Endothelial cell of umbilical vein (primary cell): ENCODE measurements at places on chromosomes 4 and X. TPM values are rescaled to one million over a fixed set of nuclear protein-coding genes. Genes with fewer than 3 reads are reported as not detected.

The UGT2B7 gene
- total RNA-seq, result not detected in 2 replicates

The STS gene
- 3.6 and 4.9 TPM in 2 replicates for total RNA-seq

The PRSS12 gene
- 0.23 and 0.55 TPM in 2 replicates for total RNA-seq

The NLRP2B gene
- total RNA-seq, result not detected in 2 replicates

The ZNF711 gene
- total RNA-seq, result 5.0 and 5.2 TPM in 2 replicates

The AWAT2 gene
- 0.20 and 0.21 TPM in 2 replicates for total RNA-seq

The MAGEA11 gene
- total RNA-seq, result not detected in 2 replicates

The PAGE5 gene
- total RNA-seq, result not detected in 2 replicates

The GPR82 gene
- total RNA-seq, result not detected in 2 replicates

The PDGFC gene
- total RNA-seq, result 5.3 and 6.7 TPM in 2 replicates

The ARAP2 gene
- total RNA-seq, result 0.16 TPM in 1 of 2 replicates, not detected in the other

The NUDT11 gene
- 3.7 and 3.9 TPM in 2 replicates for total RNA-seq

The DRP2 gene
- total RNA-seq, result 0.31 and 0.78 TPM in 2 replicates

The RAB40A gene
- total RNA-seq, result 0.23 and 0.58 TPM in 2 replicates

The ASB5 gene
- total RNA-seq, result not detected in 2 replicates

The UGT8 gene
- 0.11 and 0.14 TPM in 2 replicates for total RNA-seq

The XAGE1A gene
- not detected in 2 replicates for total RNA-seq

The TEX13B gene
- not detected in 2 replicates for total RNA-seq

The GAGE12G gene
- not detected in 2 replicates for total RNA-seq

The MAGED1 gene
- 192 and 207 TPM in 2 replicates for total RNA-seq

The TEC gene
- total RNA-seq, result 0.86 and 0.97 TPM in 2 replicates

The SPACA5 gene
- not detected in 2 replicates for total RNA-seq

The FOXR2 gene
- total RNA-seq, result not detected in 2 replicates

The SLC4A4 gene
- not detected in 2 replicates for total RNA-seq

The MRPL1 gene
- total RNA-seq, result 38.6 and 42.9 TPM in 2 replicates

The HCFC1 gene
- total RNA-seq, result 80.9 and 85.9 TPM in 2 replicates

The FGD1 gene
- total RNA-seq, result 18.0 and 19.6 TPM in 2 replicates

The QRFPR gene
- not detected in 2 replicates for total RNA-seq

The ZDHHC15 gene
- not detected in 2 replicates for total RNA-seq

The ARR3 gene
- not detected in 2 replicates for total RNA-seq

The TCP11X2 gene
- total RNA-seq, result not detected in 2 replicates

The ANK2 gene
- total RNA-seq, result not detected in 2 replicates

The GLRA3 gene
- not detected in 2 replicates for total RNA-seq

The PAGE4 gene
- total RNA-seq, result not detected in 2 replicates

The SPANXN3 gene
- total RNA-seq, result not detected in 2 replicates
